ENCODE measurements at places on chromosomes 4 and X.
A peak's percentile ranks its signal among the peaks of the same experiment; 100 is the strongest.

- DNase-seq, result no peak
These were observed 868 bp downstream of the AFAP1 start for GRCh38 chr4:7938609-7939376.

GRCh38 chr4:106767991-106768390, 268.1 kb downstream of the DKK2 start:
- DNase-seq, result no peak

GRCh38 chr4:82458729-82459128, 28.3 kb downstream of the ENOPH1 start:
- DNase-seq, result no peak

- peak; percentile 76 for DNase-seq
These were observed 104.7 kb upstream of the NOCT start for GRCh38 chr4:138910914-138911336.

GRCh38 chrX:49184294-49185281, 1.6 kb downstream of the PRICKLE3 start:
- DNase-seq, result peak; percentile 7

- peak; percentile 46 for DNase-seq
These were observed 44.5 kb downstream of the SCFD2 start for GRCh38 chr4:53321151-53321983.

- no peak for DNase-seq
These were observed 6.8 kb downstream of the GPR173 start for GRCh38 chrX:53055244-53055849.

GRCh38 chr4:77438549-77438948, 167.1 kb upstream of the CXCL13 start:
- no peak for DNase-seq

DNA sequence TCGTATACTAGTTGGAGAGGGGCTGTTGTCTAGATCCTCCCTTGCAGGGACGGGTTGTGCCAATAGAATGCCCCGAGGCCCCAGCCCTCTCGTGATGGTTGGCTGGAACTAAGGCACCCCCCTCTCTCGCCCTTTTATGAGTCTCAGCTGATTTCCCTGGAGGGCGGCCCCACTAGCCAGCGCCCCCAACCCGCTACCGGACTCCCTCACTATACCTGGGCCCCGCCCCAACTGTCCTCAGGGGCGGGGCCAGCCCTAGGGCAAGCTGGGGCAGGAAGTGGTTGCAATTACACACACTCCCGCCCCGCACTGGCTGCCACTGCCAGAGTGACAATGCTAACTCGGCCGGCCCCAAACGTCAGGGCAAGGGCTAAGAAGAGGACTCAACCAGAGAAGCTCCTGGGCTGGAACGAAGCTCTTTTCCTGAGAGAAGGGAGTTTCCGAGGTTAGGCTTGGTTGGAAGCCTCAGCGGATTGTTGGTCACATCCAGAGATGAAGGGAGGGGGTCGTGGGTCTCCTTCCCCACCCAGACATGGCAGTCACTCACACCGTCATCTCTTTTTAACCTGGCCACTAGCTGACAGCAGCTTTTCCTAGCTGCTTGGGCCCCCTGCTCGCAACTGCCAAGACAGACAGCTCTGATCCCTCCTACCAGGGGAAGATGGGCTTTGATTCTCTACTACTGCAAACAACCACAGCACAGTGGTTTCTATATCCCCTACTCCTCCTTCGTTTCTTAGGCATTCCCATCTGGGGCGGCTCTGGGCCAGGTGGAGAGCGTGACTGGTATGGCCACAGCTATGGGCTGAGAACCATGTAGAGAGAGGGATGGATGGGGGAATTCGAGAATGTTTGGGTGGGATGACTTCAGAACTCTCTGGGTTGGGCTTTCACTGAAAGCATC, 21.0 kb upstream of the BCORL1 start:
- no peak for DNase-seq

DNA sequence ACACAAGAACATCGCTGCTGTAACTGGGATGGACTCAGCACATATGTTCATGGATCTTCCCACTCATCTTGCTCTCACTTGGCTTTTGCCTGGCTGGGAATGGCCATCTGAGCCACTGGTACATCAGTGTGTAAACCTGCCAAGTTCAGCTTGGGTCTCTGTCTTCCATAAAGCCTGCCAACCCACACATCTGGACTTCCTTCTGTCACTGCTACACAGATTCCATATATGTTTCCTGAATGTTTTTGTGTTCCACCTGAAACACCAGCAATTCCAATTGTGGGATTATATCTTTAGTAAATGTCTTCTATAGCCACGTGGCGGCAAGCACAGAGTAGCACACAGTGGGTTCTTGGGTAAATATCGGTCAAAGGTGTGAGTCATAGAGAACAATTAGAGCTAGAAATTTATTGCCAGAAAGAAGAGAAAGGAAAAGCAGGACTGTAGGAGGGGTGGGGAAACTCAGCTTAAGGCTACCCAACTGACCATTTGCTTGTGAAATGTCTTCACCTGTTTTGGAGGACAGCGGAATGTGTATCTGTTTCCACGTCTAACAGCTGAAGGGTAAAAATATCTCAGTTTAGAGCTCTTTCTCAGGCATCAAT, 125.9 kb downstream of the MFAP3L start:
- DNase-seq, result no peak

DNA sequence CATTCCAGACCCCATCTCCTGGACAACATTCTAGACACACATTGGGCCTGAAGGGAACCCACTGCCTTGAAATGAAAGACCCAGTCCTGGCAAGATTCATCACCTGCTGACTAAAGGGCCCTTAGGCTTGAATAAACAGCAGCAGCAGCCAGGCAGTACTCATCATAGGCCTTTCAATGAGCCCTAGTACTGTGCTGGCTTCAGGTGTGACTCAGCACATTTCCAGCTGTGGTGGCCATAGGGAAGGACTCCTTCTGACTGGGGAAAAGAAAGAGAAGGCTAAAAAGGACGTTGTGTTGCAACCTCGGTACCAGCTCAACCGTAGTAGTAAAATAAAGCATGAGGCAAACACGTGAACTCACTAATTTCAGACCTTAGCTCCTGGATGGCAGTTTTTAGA, 344.0 kb downstream of the ACTRT1 start:
- no peak for DNase-seq

DNA sequence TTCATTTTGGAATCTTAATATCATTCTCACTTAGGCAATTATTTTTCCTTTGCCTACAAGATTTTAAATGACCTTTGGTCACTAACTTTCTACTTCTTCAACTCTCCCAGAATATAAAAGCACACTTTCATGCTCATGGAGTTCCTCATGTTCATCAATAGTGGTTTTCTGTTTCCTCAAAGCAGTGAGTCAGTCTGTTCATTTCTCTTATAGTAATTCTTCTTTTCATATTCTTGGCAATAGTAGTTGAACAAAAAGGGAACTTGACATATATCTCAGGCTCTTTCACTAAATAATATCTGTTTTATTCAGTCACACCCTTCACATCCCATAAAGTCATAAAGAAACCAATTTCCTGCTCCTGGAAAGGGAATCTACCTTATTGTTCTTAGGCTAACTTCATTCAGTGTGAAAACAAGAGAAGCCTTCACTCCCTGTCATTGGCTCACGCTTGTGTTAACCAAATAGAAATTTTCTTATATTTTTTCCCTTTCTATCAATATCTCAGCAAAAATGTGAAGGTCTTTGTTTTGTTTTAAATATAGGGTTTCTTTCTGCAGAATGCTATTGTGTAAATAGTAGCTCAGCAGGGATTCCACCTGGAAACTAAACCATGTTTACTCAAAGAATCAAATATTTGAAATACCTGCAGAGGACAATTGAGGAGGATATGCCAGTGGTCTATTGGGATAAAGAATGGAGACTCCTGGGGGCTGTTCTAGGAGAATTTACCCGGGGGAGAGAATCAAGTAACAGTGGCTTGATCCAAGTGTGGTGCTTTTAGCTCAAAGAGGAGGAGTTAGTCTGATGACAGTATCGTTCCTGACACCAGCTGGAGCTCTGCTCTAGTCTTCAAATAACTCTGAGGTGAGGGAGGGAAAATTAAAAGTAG, 13.4 kb upstream of the TNIP3 start:
- DNase-seq, result no peak
